ENCODE measurements at places on chromosomes 3 and 15.

DNA sequence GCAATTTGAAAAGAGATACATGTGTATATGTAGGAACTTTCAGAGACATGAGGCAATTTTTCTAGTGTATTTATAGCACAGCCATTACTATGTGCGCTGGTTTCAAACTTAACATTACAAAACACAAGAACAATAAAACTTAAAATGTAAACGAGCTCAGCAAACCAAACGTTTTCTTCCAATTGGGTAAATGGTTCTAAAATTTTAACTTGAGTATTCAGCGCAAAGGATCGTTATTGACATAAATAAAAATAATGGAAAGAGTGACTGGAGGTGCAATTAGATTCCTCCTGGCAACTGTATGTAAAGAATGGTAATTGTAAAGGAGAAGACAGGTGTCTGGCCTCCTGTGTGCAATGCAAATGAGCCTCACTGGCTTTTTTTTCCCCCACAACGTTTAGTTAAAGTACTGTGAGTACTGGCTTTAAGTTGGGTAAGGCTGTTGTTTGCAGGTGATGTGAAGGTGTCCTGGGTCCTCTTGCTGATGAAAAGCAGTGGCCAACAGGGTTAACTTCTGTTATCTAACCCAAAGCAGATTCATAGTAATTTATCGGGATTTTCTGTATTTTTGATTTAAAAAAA is 14.1 kb upstream of the GADL1 start:
- DNase-seq, result no peak

GRCh38 chr3:72636969-72637597 is 211.2 kb downstream of the SHQ1 start:
- no peak for DNase-seq

- no peak for DNase-seq
Measured at GRCh38 chr3:44206261-44206660, 35.4 kb upstream of the TOPAZ1 start.

DNA sequence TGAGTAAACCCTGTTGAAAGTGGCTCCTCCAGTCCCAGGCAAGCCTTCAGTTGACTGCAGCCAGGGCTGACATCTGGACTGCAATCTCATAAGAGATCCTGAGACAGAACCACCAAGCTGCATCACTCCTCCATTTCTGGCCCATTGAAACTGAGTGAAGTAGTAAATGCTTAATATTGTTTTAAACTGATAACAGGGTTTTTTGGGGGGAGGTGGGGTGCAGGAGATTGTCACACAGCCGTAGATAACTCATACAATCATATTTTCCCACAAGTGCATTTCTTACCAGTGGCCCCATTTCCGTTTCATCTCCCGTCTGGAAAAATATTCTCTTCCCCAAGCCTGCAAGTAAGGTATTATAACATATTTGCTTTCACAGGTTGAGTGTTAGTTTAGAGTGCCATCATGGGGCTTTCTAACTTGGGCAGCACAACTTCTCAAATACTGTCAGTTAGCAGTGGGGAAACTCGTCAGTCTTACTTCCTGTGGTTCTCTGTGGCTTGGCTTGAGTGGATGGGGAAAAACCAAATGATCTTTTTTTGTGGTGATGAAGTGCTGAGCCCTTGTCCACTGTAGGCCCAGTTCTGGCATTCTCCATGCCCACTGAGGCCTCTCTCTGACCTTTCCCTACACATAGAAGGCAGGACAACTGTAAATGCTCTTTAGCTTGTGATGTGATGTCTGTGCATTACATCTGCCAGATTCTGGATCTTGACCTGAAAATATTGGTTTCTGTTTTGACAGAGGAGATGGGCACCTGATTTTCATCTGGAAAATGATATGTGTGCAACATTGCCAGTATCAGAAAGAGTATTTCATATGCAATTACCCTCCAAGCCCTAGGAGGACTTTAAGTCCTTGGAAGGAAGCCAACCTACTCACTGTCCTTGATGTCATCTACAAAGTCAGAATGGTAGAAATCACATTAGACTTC is 90.1 kb upstream of the BHLHE40 start:
- DNase-seq, result no peak

GRCh38 chr15:37097144-37097919 is 3.0 kb downstream of the MEIS2 start:
- no peak for DNase-seq

DNA sequence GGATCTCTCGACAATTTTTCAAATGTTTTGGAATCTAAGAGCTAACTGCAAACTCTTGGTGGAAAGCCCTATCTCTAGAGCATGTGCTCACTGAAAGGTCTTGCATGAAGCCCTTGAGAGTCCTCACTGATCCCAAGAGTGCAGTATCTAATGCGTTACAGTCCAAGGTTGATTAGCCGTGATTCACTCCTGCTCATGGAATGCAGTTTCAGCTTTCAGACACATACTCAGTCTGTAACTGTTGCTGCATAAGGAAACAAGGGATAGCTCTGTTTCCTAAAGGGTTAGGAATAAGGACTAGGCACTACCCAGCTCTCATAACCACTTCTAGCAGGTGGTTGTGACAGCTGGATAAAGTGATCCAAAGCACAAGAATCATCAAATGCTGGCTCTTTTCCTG is 687.4 kb upstream of the CFAP20DC start:
- DNase-seq, result no peak

DNA sequence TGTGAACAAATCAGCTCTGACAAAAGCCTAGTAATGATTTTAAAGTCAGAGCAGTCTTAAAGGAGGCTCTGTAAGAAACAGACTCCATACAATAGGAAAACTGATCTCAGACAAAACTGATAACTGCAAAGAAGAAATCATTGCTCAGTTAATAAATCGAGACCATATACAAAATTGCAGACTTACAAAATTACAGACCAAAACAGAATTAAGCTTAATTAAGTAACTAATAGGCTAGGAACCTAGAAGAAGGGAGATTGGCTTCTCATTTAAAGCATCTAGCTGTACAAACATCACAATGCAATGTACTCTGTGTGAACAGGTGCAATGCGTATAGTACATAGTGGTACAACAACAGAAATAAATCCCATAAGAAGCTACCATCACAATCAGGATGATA is 46.3 kb downstream of the ZBTB20 start:
- no peak for DNase-seq

GRCh38 chr15:67869701-67870100 is 29.9 kb upstream of the RNU6-1 start:
- no peak for DNase-seq

DNA sequence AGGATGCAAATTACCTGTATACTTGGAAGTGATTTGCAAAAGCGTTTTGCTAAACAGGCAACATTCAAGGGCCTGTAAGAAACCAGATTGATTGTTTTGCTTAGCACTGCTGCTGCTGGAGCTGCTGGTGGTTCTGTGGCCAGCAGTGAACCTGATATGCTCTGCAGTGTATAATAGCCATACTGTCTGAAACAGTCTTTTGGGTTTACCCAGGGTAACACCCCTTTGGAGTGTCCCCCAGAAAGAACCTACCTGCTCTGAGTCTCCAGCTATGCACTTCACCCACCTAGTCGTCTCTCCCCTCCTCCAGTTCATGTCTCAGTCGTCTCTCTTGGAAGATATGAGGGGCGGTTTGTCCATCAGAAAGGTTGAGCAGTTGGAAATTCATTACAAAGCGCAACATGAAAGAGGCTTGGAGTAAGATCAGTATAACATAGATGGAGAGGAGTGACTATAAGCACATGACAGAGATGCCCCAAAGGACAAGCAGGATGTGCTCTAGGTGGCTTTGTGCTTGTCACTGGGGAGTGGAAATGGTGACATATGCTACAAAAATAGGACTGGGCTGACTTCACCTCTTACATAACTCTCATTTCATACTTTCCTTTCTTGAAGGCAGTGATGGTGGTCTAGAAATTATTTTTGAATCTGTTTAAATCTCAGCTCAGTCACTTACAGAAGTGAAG is 3.8 kb downstream of the MKRN2 start:
- DNase-seq, result no peak

GRCh38 chr3:170232266-170232665 is 10.0 kb downstream of the PRKCI start:
- no peak for DNase-seq

- DNase-seq, result no peak
Measured at GRCh38 chr15:83753872-83754493, 100.1 kb downstream of the ADAMTSL3 start.

- no peak for DNase-seq
Measured at GRCh38 chr3:40128166-40128565, 181.3 kb upstream of the EIF1B start.

DNA sequence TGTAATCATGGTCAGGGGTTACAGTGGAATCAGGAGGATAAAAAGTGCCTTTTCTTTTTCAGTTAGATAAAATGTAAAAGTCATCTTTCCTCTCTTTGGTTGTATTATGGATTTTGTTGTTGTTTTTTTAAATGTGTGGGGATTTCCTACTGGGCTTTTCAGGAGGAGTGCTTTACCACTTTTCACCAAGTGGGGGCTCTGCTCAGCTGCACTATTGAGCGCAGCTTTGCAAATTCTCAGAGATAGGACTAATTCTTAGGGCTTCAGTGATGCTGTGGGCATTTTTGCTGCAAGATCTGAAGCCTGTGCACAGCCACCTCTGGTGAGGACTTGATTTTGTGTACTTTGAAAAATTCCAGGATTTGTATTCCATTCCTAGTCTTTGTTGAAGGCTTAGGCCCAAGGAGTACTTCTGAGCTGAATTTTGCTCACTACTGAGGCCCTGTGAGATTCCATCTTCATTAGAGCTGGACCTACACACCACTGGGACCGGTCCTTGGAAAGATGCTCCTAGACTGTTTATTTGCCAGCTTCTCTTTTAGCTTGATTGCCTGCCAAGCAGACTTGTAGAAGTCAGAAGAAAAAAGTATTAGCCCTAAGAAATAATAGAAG is 7.5 kb downstream of the GNB5 start:
- DNase-seq, result no peak

DNA sequence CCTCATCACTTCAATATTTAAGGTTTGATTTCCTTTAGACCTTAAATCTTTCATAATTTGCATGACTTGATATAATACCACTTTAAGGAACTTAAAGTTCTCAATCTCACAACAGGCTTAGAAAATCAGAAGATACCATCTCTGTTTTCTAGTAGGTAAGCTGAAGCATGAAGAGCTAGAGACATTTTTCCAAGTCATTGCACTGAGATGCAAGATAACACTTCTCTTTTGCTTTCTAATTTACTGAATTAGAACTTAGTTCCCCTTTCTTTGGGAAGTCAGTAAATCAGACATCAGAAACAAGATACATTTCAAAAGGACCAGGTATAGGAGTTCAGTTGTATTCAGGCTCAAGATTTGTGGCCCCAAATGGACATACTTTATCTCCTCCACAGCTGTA is 79.7 kb downstream of the DZIP3 start:
- no peak for DNase-seq

DNA sequence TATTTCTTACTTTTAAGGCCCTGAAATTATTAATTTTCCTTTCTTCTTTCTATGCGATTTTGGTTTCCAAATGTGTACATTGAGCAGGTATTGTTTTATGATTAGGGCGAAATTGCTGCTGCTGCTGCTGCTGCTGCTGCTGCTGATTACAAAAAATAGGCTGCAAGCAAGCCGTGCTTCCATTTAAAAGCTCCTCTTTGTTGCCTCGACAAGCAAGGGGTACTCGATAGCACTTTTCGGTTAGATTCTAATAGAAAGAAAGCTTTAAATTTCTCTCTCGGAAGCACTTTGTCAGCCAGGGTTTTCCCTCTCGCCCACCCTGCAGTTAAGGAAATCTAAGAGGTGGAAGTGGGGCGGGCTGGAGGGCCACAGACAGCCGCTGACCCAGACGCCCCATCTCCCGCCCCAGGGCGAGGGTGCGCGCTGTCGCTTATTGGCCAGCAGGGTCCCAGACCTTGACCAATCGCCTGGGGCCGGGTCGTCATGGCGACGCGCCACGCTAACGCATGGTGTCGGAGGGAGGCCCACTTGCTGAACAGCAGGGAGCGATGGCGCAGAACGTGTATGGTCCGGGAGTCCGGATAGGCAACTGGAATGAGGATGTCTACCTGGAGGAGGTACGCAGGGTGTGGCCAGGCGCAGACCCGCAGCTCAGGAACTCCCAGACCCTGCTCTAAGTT is at the start of gene CFAP161:
Gene CFAP161, plus strand, starts transcription at position 489 of the 680 bp plus-strand sequence. Its CDS starts 60 bp downstream, at position 549.
- no peak for DNase-seq

GRCh38 chr15:96181873-96182301 is 148.6 kb upstream of the NR2F2 start:
- peak; percentile 84 for DNase-seq

DNA sequence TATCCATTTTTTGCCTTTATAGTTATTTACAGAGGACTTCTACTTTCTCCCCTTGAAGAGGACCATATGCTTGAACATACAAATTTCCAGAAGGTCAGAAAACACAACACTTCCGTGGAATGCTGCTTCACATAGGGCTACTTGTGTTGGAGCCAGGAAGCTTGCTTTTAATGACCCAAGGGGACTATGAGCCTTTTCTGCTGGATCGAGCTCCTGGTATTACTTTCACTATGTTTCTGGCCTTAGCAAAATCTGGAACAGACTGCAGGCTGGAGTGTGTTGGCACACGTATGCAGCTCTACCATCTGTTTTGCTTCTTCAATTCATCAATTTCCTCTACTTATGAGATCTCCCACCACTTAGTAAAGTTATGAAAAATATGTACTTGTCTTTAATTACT is 69.3 kb upstream of the CBLB start:
- DNase-seq, result peak; percentile 58

DNA sequence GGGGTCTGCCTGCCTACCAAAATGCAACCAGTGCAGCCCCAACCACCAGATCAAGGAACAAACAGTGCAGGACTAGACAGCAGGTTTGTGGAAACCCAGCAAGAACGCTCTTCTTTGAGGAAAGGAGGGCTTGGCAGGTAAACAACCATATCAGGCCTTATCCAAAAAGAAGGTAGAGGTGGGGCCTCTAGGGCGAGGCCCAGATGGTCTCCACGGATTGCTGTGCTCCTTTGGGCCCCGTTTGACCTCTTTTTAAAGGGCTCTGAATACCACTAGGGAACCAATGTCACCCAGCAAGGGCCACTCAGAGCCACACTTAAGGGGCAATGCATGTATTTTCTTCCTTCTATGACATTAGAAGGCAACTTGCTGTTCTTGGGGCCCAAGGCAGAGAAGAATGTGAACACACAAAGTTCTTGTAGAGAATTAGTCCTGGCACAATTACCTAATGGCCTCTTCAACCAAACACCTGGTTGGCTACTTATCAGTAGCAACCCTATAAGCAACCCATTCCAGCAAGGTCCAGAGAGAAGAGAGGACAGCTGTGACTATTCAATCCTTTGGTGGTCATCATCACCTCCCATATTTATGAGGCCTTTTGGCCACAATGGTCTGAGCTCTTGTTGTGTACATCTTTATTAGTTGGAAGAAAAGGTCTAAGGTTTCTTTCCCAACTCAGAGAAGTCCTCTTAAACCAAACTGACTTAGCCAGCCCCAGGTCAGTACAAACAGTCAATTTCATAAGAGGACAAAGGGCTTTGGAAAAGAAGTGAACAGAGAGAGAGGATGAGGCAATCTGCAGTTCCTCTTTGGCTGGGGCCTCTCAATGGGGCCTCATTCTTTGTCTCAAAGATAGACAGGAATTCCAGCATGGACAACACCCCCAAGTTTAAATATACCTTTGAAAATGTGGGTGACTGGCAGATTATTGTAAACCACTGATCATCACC is 36.0 kb downstream of the FOXP1 start:
- DNase-seq, result no peak

GRCh38 chr15:64749167-64749566 is 26.2 kb downstream of the RBPMS2 start:
- no peak for DNase-seq

GRCh38 chr3:65820600-65820999 is 218.1 kb downstream of the MAGI1 start:
- no peak for DNase-seq
